ENCODE measurements at places on chromosomes 4 and X.

DNA sequence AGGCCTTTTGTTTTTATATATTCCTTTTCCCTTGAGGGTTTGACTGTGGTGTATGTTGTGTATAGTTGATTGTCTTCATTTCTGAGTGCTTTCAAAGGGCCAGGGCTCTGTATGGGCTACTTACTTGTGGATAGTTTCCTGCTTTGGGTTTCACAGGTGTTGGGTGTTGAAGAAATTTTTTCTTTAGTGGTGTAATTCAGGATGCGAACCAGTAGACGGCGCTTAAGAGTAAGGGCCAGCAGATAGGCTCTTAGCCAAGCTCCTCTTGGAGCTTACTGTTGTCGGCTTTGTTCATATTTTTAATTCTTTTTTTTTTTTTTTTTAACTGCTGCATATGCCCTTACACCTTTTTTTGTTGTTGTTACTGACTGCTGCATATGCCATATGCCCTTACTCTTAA is 276.3 kb upstream of the GALNT7 start:
- DNase-seq: no peak

DNA sequence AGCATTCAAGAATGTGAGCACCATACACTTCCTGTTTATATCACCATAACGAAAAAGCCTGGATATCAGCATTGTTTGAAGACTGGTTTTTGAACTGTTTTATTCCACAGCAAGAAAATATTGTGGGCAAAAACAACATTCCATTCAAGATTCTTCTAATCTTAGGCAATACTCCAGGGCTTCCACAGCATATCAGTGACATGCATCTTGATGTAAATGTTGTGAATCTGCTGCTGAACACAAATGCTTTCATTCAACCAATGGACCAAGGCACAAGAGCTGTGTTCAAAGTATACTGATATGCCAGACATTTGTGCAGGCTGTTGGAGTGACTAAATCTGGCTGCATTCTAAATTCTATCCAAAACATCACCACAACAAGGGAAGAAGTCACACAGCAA is 260.1 kb upstream of the ETNPPL start:
- DNase-seq: no peak

GRCh38 chr4:77816546-77816945 is 2.6 kb downstream of the CNOT6L start:
- DNase-seq: no peak

- DNase-seq: no peak
Observed at GRCh38 chr4:70443329-70443728, 28.7 kb upstream of the MUC7 start.

DNA sequence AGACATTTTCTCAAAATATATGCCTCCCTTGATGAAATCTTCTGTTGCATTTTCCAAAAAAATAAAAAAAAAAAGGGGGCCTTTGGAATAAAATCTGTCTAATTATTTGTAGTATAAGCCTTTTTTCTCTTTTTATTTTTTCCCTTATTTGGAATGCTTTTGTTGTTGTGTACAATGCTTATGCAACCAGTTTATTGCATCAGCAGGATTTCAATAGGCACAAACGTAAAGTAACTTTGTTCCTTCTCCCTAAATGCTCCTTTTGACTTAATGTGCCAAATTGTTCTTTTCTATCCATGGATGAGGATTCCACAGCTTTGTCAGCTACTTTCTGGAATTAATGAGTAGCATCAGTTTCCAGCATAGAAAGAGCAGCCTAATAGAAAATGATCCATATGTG is 59.6 kb upstream of the HPGD start:
- DNase-seq: no peak

DNA sequence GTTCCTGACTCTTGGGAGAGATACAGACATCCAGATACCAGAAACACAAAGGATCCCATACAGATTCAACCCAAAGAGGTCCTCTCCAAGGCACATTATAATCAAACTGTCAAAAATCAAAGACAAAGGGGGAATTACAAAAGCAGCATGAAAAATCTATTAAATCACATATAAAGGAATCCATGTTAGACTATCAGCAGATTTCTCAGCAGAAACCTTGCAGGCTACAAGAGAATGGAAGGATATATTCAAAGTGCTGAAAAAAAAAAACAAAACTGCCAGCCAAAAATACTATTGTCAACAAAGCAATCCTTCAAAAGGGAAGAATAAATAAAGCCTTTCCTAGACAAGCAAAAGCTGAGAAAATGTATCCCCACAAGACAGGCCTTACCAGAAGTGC is 14.8 kb upstream of the ADGRL3 start:
- no peak for DNase-seq

DNA sequence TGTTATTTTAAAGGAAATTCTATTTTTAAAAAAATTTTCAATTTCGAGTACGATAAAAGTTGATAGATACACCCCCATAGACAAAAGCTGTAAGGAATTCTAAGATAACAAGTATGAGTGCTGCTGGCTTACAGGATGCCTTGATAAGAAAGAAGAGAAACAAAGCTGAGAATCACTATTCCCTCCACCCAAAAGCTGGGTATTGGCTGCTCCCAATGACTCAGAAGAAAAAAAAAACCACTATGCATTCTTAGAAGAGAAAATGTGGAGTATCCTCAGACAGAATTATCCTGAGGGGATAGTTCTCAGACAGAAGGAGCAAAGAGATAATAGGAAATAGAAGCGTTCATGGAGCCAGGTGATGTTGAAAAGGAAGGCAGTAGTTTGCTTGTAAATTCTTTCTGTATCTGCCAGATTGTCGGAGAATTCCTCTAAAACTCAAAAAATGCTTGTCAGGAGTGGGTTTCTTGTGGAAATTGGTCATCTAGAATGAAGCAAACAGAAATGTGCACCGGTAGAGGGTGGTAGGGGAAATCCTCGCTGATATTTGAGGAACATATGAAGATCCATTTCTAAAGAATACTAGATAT is 217.5 kb upstream of the ADAMTS3 start:
- DNase-seq: no peak

DNA sequence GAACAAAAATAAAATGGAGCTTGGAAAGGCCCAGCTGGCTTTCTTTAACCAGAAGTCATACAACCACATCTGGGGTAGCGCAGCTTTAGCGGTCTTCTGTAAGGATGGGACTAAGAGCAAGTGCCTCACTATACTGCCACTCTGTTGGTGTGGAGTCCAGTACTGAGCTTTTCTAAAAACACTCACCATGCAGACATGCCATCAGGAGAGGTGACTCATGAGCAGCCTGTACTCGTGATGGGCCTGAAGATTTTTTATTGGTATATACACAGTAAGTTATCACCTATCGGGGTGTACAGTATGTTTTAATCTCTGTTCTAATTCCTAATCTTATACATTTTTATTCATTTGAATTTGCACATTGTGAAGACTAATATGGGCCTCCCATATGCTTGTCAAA is 9.6 kb downstream of the PPP3CA start:
- no peak for DNase-seq

GRCh38 chrX:41734530-41734929 is 10.5 kb downstream of the GPR82 start:
- no peak for DNase-seq

- no peak for DNase-seq
Observed at GRCh38 chrX:155027509-155028066, 944 bp downstream of the FUNDC2 start.

DNA sequence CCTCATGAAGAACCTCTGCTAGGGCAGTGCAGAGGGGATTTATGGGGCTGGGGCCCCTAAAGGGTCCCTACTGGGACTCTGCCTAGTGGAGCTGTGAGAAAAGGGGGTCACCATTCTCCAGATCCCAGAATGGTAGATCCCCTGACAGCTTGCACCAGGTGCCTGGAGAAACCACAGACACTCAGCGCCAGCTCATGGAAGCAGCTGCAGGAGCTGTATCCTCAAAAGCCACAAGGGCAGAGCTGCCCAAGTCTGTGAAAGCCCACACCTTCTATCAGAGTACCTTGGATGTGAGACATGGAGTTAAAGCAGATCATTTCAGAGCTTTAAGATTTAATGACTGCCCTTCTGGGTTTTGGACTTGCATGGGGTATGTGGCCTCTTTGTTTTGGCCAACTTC is 38.6 kb downstream of the MAP9 start:
- DNase-seq: no peak

GRCh38 chr4:2954358-2955185 is 8.6 kb downstream of the NOP14 start:
- DNase-seq: peak; percentile 78

GRCh38 chr4:601612-602558 is 23.5 kb upstream of the PDE6B start:
- DNase-seq: no peak

DNA sequence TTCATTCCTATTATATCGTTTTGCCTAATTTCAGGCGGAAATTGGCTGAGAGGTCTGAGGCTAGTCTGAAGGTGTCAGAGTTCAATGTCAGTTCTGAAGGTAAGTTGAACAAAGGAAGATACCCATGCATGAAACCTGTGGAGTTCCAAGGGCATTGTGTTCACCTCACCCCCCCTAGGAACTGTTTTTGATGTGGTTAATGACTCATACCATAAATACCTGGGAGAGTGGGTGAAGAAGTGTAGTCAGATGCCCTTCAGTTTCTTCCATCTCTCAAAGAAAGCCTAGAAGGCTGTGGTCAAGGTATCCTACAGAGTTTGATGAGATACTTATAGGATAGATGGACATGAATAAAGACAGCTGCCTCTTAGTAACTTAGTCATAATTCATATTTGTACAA is 2.7 kb downstream of the UTP14A start:
- no peak for DNase-seq
